MG63 (cell line): ENCODE measurements at places on chromosomes 6 and 20.

GRCh38 chr6:84953111-84953755 is 188.8 kb upstream of the TBX18 start:
- no peak for DNase-seq

GRCh38 chr6:16466800-16467553 is 228.6 kb downstream of the GMPR start:
- DNase-seq = no peak

DNA sequence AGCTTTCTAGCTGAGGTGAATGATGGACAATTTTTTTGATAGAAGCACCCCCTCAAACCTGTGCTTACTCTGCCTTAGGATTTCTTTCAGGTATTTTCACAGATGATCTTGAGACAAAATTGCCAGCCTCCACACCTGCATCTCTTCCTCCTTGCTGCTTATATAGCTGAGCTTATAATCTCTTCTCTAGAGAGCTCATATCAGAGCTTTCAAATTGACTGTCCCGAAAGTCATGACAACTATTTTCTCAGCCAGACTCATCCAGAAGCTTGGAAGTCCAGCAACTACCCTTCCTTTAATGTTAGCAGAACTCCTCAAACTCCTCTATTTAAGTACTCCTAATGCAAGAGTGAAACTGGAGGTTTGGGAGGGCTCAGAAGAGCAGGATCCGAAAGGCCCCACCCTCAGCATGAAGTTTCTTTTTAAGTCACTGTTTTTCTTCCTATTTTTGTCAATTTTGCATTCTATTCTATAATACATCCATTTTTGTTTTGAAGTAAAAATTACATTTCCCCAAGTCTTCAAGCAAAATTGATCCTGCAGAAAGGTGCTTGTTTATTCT is 12.7 kb downstream of the CGA start:
- DNase-seq = no peak

GRCh38 chr6:71908162-71908765 is 21.9 kb downstream of the RIMS1 start:
- DNase-seq = no peak

DNA sequence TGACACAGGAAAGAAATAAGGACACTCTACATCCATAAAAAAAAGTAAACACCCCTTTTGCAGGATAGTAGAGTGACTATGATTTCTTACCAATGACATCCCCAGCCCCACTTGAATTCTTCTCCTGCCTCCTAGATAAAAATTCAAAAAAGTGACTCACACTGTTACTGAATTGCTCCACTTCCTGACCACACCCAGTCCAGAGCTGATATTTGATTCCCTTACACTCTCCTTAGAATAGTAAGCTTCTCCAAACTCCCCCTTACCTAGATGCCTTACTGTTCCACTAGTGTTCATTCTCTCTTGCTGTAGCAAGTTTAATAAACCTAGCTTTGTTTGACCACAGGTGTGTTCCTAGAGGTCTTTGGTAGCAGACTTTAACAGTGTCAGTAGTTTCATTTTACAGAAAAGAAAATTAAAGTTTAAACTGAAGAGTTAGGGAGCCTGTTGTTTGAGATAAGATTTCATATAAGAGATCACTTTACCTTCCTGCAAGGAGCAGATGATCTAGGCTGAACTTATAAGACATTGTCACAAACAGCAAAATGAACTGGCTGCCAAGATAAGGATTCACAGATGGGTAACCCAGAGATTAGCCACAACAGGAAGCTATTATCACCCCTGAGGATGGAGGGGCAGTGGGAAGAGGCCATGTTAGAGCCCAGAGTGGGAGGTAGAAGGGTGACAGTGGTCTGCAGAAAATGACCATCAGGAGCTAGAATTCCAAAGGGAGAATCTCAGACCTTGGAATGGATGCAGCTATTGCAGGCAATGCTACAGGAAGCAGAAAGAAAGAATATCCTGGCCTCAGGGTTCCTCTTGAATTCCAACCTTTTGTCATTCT is 28.4 kb upstream of the BTN3A2 start:
- no peak for DNase-seq

DNA sequence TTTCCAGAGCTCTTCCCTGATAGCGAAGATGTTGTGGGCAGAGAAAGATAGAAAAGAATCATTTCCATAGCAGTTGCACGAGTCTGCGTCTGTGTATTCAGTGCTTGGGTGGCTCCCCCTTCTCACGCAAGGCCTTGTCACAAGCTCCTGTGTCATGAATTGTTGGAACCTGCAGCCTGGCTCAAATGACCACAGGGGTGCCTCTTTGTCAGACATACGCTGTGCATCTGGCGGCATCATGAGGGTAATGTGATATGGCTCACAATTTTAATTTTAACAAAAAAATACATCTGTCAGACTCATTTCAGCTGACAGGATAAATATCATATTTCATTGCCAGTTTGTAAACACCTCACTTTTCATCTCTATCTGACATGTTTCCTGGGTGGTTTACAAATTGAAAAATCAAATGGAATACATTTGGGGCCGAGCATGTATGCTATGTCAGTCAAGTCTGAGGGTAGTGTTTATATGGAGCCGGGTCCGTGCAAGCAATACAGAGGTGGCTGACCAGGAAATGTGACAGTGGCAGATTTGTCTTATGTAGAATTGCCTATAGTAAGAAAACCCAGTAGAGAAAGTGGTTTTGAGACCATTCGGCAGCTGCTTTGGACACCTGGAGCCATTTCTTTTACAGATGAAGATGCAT is 90.9 kb downstream of the CAP2 start:
- DNase-seq = no peak

DNA sequence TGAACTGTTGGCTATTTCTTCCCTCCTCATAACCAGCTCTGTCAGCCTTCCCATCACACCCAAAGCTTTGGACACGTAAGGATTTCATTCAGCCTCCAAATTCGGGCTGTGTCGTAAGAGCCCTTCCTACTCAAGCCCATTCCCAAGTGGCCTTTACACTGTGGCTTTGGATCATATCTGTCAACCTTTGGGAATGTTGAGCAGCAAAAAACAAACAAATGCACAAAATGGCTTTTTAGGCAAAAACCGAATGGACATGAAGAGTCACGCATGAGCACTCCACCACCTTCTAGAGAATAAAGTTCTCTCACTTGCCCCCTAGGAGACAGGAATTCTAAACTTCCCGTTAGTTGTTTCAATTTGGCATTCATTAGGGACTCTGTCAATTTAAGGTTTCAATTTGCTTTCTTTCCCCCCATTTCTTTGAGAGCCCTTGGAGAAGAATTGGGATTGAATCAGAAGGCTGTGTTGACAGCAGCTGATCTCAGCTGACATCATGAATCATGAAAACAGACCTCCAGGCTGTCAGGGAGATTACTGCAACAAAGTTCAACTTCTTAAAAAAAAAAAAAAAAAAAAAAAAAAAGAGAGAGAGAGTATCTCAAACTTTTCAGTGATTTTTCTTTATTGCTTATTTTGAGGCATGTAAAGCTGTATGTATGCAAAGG is 110.3 kb downstream of the BCAS1 start:
- peak; percentile 13 for DNase-seq

DNA sequence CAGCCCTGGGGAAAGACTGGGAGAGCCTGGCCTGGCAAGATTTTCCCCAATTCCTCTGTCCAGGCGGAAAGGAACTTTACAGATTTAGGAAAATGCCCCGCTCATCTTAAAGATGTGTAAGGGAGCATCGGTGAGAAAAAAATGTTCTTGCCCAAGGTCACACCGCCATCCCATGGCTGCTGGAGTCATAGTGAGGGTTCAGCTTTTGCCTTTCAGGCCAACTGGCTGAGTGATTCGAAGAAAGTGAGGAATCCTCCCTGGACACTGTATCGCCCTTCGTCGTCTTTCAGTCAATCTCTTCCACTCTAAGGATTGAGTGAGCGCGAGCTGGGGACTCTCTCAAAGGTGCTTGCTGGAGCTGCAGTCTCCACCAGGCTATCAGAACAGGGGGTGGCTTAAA is 1.4 kb downstream of the WFDC2 start:
- no peak for DNase-seq

DNA sequence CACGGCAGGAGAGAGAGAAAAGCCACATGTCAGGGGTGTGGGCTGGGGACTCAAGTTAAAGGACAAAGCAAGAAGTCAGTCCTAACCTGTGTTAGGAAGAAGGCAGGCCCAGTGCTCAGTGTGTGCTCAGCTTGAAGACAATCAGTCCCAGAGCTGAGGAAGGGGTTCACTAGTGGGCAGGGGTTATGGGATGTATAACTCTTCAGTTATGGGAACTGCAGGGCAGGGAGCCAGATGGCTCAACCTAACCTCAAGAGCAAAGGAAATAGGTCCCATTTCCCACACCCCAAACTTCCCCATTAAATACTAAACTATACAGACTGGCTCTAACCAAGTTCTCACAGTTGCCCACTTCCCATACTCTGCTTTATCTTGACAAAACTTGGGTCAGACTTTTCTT is 7.4 kb upstream of the SSTR4 start:
- DNase-seq = no peak

GRCh38 chr6:110474500-110474899 is 1.9 kb downstream of the SLC22A16 start:
- DNase-seq = no peak

DNA sequence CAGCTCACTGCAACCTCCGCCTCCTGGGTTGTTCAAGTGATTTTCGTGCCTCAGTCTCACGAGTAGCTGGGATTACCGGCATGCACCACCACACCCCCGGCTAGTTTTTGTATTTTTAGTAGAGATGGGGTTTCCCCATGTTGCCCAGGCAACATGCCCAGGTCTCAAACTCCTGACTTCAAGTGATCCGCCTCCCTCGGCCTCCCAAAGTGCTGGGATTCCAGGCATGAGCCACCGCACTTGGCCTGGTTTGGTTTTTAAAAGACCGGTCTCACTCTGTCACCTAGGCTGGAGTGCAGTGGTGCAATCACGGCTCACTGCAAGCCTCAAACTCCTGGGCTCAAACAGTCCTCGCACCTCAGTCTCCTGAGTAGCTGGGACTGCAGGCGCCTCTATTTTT is 40.1 kb downstream of the VSTM2L start:
- DNase-seq = no peak

GRCh38 chr6:87656857-87657256 is 45.2 kb downstream of the AKIRIN2 start:
- no peak for DNase-seq

DNA sequence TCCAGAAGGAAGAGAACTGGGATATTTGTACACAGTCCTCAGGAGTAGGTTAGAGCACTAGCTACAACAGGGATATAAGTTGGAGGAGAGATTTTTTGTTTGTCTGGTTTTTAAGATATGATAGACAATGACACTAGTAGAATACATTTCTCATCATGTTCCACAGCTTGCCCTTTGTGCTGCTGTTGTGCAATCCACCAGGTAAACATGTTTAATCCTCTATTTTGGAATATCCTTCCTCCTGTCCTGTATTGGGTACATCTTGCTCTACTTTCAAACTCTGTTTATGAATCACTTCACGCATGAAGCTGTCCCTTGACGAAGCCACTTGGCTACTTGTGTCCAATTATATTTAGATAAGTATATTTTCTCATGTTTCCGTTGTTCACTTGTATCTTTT is 153.6 kb upstream of the TENT5A start:
- DNase-seq = no peak

GRCh38 chr20:59777331-59777725 is 156.1 kb downstream of the SYCP2 start:
- DNase-seq = no peak

DNA sequence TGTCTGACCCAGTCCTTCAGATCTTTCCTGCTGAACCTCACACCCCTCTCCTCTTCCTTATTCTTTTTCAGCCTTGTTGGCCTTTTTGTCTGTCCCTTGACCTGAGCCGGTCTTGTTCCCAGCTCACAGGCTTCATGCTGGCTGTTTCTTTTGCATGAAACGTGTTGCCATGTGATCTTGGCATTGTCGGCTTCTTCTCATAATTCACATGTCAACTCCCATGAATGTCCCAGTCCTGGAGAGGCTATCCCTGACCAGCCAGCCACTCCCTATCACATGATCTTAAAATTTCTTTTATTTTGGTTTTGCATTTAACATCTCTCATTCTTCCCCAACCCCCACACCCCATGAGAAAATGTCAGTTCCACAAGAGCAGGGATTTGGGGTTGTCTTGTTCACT is 131.2 kb upstream of the TSHZ2 start:
- DNase-seq = no peak

DNA sequence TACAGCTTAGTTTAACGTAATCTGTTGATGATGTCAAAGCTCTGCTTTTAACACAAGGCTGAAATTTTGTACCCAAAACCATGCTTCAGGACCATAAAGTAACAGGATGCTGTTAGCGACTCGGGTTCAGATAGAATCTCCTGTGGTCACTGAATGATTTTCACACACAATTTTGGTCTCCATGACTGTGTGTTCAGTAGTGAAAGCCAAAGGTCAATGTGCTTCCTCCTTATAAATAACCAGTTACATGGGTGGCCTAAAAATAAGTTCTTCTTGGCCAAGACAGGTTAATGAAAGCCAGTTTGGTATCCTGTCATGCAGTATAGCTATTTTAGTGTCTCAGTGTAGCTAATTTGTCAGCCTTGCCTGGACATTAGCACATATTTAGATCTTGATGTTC is 19.1 kb upstream of the LOC128125822 start:
- no peak for DNase-seq

- DNase-seq = peak; percentile 92
These were observed 31.8 kb downstream of the FITM2 start for GRCh38 chr20:44279228-44279627.

GRCh38 chr6:3053231-3053508 is 15.1 kb upstream of the RIPK1 start:
- DNase-seq = no peak

- no peak for DNase-seq
These were observed 11.0 kb upstream of the FILIP1 start for GRCh38 chr6:75504465-75505222.

- no peak for DNase-seq
These were observed 406.5 kb downstream of the MAFB start for GRCh38 chr20:40282541-40282940.

DNA sequence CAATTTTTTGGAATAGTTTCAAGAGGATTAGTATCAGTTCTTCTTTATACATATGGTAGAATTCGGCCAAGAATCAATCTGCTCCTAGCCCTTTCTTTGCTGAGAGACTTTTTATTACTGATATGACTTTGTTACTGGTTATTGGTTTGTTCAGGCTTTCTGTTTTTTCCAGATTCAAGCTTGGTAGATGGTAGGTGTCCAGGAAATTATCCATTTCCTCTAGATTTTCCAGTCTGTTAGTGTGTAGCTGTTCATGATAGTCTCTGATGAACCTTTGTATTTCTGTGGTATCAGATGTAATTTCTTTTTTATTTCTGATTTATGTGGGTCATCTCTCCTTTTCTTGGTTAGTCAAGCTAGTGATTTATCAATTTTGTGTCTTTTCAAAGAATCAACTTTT is 167.6 kb downstream of the GMDS start:
- no peak for DNase-seq

GRCh38 chr20:52572687-52573086 is 381.1 kb upstream of the ZFP64 start:
- peak; percentile 14 for DNase-seq

GRCh38 chr6:110067837-110068591 is 89.9 kb downstream of the GPR6 start:
- no peak for DNase-seq

- DNase-seq = peak; percentile 93
These were observed 8.7 kb downstream of the PLCG1 start for GRCh38 chr20:41145821-41146620.
